ENCODE measurements at places on chromosomes 16 and 17.

- DNase-seq: no peak
These were observed 58.2 kb downstream of the TK2 start for GRCh38 chr16:66491716-66492064.

DNA sequence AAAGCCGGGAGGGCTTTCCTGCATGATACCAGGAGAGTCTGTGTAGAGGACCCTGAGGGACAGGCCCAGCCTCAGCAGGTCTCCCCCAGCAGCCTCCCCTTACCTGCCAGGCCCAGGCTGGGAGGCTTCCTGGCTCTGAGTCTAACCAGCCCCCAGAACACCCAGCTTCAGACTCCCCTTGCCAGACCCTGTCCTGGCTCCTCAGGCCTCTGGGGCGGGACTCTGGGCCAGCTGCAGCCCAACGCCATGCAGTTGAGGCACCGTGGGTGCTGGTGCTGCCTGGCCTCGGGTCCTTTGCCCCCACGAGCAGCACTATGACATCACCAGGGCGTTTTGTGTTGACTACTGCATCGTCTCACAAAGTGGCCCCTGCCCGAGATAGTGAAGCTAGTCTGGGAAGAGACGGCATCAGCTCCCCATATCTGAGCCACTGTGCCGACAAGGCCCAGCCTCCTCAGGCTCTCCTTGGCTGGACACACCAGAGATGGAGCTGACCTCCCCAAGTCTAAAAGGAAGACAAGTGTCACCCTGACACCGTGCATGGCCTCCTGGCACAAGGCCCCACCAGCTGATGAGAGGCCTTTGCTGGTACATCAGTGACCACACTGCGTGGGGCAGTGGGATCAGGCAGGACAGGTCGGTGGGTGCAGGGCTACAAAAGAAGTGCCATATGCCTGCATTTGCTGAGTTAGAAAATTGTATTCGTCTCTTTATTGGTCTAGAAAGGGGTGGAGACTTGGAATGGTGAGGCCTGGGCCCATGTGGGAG lies 10.6 kb downstream of the ALDH3A1 start:
- no peak for DNase-seq

GRCh38 chr16:4367393-4367856 lies 4.2 kb upstream of the VASN start:
- no peak for DNase-seq

DNA sequence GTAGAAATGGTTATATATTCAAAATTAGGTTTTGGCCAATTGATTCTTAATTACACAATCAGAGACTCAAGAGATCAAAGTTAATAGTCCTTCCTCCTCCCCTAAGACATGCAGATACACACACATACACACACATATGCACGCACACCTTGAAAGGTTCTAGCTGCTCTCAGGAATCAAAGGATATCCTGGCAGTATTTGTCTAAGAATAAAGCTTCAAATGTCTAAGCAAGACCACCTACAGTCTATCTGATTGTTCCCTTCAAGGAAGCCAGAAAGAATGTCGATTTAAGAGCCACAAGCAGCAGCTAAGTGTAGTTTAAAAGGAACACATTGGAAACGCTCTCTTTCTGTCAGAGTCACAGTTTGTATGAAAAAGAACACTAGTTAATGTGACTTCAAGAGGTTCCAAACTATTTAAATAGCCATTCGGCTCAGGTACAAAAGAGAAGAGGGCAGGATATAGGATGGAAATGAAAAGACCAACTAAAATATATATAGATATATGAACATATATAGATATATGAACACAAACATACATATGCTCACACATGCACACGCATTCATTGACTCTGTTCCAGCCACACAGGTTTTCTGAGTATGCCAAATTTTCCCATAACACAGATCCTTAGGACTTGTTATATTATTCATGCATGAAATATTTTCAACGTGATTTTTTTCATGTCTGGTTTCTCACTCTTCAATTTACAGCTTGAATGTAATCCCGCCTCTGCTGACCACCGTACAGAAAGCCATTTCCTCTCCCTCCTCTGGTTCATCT lies 79.0 kb downstream of the CDH8 start:
- no peak for DNase-seq

DNA sequence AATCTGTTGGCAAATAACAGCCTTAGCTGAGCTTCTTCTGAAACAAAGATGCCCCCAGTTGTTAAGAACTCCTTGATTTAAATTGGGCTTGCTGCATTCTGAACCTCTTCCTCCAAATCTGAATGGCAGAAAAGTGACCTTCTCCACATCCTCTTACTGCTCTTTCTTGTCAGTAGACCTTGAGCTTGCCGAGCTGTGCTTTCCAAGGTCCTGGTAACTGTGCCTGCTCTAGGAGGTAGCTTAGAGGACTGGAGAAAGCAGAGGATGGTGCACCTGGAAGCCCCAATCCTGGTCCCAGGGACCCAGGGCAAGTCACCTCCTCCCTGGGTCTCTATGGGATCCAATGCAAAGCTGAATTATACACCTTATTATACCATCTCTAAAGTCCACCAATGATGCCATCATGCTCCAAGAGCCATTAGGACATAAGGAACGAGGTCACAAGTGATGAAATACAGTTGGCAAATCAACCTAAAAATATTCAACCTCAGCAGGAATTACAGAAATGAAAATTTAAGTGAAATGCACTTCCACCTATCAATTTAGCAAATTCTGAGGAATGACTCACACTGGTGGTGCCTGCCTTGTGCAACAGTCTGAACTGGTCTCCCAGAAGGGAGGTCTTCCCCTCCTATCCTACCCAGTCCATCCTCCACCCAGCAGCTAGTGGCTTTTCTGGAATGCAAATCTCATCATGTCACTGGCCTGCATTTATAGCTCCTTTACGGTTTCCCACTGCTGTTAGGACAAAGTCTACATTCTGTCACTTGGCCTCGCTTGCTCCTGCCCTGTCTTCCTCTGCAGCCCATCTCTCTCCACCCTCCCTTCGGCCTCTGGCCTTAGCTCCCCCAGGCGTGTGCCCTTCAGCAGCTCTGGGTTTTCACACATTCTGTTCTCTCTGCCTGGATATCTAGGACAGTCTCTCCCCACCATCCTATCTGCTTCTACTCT lies 36.6 kb downstream of the TOM1L2 start:
- no peak for DNase-seq

- no peak for DNase-seq
These were observed 16.2 kb downstream of the GSE1 start for GRCh38 chr16:85629326-85629725.

DNA sequence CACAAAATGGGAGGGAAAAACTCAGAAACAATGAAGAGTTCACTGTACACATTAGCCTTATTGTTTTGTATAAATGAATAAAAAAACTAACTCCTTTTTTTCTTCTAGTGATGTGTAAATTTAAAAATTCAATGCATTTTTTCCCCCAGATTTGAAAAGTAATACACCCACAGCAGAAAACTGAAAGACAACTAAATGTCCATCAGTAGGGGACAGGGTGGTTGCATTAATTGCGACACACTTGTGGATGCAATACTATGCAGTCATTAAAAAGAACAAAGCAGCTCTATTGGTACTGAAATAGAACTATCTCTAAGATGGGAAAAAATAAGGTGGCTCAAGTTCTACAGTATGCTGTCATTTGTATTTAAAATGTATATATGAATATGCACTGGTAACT lies 13.7 kb upstream of the WIPI1 start:
- DNase-seq: no peak

- no peak for DNase-seq
These were observed 82.6 kb downstream of the CDK5R1 start for GRCh38 chr17:32569171-32570080.

- DNase-seq: peak; percentile 96
These were observed at the start of gene RND2 for GRCh38 chr17:43024407-43025289. RND2 (plus strand) TSS chr17:43025231; CDS start chr17:43025348, 117 bp downstream.

GRCh38 chr17:66355510-66355909 lies 53.1 kb downstream of the PRKCA start:
- no peak for DNase-seq

- DNase-seq: no peak
These were observed 5.4 kb upstream of the TNS4 start for GRCh38 chr17:40506786-40507185.

- no peak for DNase-seq
These were observed 184.8 kb downstream of the IRX5 start for GRCh38 chr16:55115506-55115905.

DNA sequence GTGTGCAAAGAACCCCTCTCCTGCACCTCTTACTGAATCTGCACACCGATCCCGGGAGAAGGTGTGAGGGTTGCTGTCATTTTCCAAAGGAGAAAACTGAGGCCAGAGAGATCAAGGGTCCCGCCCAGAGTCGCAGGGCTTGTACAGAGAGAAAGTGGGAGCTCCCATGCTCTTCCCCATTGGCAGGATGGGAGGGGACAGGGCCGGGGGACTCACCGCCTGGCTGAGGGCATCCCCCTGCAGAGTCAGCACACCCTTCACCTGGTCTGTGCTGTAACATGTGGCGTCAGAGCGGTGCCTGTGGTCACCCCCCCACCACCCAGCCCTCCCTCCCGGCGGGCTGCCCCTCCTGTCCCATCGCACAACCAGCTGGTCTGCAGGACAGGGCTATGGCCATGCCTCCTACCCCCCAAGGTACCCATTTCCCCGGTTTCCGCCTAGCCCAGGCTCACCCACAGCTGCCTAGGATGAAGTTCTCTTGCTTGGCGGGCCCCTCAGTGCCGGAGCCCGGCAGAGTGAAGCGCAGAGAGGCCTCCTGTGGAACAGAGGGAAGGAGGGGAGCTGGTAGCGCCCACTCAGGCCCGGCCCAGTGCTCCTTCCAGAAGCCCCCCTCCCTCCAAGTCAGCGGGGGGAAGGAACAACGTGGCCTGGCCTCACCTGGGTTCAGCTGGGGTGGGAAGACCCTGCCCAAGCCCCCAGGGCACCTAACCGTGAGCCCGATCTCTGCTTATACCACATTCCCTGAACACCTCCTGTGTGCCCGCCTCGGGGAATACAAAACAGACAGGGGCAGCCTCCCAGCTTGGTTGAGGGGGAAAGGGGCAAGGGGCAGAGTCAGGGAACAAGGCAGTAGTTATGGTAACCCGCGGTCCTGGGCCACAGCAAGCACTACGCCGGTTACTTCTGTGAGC lies 1.1 kb downstream of the ROGDI start:
- DNase-seq: no peak
